BJ (cell line): ENCODE measurements at places on chromosomes 3 and 15.

DNA sequence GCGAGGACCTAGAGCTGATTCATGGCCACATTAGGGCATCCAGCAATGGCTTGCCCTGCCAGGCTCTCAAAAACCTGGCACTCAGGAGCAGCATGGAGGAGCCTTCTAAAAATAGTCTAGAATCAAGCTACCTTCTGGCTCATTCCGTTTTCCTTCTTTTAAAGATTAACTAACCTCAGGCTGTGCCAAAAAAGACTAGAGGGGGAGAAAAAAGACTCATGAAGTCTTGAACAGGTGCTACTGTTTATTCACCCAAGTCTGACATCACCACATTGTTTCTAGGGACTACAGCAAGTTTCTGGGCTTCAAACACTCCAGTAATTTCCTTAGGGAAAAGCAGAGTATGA, 125.8 kb downstream of the TNIK start:
- DNase-seq = no peak

DNA sequence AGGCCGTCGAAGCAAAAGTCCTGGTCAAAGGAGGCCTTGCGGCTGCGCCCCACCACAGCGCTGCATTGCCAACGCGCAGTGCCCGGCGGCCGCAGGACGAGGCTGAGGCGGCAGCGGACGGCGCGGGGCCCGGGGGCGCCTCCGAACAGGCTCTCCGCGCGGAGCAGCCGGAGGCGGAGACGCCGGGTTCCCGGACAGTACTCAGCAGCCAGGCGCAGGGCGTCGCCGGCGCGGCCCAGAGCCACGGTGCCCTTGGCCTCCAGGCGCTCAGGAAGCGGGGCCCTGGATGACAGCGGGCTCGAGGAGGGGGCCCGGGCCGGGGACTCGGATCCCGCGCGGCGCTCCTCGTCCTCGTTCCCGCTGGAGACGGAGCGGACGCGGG, 1.1 kb downstream of the C2CD4B start:
- DNase-seq = no peak

DNA sequence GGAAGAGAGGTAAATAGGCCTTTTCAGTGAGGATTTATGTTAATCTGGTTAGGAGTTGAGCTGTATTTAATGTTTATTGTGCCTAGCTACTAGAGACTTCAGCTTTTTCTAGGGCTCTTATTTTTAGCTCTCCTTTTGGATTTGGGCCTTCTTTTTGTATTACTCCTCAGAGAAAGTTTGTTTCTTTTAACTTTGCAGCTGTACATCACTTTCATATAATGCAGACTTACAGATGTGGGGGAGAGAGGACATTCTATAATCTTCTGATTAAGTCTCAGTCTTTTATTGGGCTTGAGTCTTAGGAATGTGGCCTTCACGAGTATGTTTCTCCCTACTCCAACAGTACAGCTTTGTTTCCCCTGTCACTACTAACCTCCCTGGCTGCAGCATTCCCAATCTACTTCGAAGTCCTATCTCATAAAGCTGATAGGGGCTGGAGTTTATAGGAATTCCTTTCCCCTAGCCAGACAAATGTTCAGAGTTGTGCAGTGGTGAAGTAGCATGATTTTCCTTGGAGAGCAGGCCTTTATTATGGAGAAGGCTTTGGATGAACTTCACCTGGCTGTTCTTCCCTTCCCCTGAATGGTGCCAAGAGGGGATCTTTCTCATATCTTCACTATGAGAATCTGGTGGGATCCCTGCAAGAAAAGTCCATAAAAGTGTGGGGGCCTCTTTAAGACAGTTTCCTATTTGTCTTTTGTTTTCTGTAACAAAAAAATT, 82.2 kb upstream of the CBLB start:
- DNase-seq = no peak

DNA sequence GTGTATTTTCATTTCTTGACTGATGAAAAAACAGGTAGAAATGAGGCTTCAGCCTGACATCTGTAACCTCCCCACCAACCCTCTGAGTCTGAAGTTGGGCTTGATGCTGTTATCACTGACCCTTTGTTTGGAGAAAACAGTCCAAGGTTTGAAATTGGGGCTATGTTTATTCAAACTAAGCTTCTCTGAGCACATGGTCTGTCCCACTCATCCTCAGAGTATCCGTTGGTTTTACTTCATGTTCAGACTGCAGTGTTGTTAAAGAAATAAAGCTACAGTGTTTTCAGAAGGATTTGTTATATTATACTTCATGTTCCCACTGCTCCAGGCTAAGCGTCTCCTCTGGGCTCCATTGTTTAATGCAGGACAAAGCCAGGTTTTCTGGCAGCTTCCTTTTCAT, 6.0 kb downstream of the MAPKBP1 start:
- no peak for DNase-seq

DNA sequence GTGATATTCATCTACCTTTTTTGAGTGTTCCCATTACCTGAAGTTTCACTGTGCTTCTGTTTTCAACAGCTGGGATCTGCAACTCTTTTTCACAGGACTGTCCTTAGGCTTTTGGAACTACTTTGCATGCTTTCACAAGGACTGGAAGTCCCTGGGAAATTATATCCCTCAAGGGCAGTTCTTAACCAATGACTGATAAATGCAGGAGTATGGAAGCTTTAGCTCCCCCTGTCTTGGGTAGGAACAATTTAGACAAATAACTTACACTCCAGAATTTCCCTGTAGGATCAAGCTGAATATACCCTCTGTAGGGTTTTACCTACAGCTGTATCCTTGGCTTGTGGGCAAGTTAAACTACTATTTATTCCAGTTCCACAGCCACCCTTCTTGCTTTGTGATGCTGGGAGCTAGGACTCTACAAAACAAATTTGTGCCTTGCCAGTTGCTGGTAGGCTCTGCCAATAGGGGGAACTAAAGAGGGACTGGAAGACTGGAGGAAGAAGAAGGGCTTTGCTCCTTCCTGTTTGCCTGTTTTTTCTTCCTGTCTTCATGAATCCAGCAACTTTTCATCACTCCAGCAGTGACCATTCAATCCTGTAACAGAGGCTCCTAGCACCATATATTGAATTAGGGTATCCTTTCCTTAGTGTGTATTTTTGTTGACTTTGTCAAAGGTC, 6.8 kb upstream of the ZNF280D start:
- DNase-seq = no peak

GRCh38 chr15:86193716-86194380, 114.2 kb downstream of the AGBL1 start:
- DNase-seq = no peak

- no peak for DNase-seq
Measured at GRCh38 chr15:64642875-64643274, 132.5 kb downstream of the RBPMS2 start.

DNA sequence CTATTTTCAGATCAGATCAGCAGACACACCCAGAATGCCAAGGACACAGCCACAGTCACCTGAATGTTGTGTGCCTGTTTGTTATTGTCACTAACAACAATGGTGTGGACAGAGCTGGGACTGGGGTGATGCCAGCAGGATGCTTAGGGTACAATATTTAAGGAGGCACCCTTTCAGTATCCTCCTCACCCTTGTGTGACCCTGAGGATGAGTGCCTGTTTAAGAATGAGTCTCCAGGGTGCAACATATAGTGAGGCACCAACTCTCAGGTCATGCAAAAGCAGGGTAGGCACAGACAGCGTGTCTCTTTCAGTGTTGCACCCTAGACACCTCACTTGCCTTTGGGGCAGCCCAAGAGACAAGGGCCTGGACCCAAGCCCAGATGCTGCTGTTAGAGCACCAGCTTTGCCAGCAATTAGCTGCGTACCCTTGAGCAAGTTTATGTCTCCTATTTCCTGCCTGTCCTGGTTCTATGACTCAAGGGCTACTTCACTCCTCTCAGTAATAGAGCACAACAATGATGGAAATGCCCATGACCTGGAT, 122.6 kb downstream of the AQP9 start:
- no peak for DNase-seq

DNA sequence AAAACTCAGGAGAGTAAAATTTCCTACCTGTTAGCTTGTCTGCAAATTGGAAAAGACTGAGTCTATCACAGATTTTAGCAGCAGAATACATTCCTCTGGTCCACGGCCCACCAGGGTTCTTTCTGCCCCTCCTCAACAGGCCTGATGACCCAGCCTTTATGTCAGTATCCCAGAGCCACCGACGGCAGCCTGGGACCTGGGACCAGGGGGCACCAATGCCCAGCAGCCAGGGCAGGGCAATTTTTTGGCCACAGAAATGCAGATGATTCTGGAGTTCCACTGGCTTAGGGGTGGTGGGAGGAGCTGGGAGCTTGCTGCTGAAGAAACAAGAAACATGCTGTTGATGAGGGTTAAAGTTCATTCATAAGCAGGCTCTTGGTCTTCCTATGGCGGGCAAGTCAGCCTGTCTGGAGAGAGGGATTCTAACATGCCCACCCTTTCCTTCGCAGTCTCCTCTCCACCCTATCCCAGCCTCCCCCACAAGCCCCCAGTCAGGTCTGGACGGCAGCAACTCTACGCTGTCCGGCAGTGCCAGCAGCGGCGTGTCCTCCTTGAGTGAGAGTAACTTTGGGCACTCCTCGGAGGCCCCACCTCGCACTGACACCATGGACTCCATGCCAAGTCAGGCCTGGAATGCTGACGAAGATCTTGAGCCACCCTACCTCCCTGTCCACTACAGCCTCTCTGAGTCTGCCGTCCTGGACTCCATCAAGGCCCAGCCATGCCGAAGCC, 4.3 kb upstream of the MANF start:
- no peak for DNase-seq

DNA sequence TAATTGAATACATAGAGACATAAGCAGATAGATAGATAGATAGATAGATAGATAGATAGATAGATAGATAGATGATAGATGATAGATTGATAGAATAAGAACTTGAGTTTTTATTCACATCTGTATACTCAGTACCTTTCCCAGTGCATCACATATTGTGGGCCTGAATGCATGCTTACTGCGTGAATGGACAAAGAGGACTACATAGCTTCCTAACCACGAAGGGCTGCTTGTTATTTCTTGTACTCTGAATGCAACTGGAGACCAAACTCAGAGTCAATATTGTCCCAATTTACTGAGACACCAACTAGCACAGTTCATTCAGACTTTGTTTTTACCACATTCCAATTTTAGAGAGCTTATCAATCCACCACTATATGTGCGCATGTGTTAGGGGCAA, 422.9 kb upstream of the GRM7 start:
- no peak for DNase-seq

DNA sequence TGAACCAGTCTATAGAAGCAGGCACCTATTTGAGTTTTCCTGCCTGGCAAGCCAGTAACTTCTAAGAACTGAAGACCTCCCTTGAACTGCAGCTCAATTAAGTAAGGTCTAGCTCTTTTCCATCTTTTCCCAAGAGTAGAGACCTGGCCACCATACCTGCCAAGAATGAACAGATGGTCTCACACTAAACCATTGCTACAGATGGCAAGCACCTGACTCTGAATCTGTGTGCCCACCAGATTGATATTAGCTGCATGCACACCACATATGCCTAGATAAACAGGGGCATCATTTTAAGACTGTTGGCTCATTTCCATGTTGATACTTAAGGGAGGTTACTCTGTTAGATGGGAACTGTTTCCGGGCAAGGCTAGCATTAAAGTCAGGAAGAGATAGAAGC, 34.8 kb upstream of the GSK3B start:
- no peak for DNase-seq

DNA sequence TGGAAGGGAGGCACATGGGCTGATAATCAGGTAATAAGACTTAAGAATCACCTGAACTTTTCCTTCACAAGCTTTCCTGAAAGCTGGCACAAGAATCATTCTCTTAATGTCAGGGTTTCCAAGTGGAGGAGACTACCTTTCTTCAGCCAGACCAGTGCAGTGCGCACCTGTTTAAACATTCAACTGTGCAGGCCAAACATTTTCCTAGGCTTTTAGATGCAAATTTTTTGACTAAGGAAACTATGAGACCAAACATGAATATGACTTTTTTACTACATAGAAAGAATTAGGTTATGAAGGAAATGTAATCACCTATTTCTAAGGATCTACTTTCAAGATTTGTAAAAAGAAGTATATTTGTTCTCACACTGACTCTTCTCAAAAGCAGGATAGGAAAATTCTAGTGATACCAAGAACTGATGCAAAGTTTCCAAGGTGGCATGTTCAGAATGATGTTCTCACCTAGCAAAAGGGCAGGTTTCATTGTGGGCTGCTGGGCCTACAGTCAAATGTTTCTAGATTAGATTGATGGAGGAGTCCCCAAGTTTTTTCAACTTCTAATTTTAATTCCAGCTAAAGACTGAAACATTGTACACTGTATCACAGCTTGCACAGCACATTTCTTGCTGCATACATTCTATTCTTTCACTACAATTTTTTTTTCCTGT, 339.1 kb downstream of the TIGIT start:
- DNase-seq = no peak
